Mesothelial cell of epicardium (in vitro differentiated cells): ENCODE measurements at places on chromosomes 4 and X. TPM values are rescaled to one million over a fixed set of nuclear protein-coding genes. Genes with fewer than 3 reads are reported as not detected.

GYPE gene
- not detected in 3 replicates for total RNA-seq

FSTL5 gene
- 0.04 to 0.16 TPM (median 0.09 TPM) in 3 replicates for total RNA-seq

KLHL15 gene
- total RNA-seq: 21.9 to 23.8 TPM (median 22.2 TPM) in 3 replicates

- H3K36me3 ChIP-seq: peaks cover 8% of the 10 kb centered on the region
- peaks cover 47% of the 10 kb centered on the region for H3K4me1 ChIP-seq
- no peak for DNase-seq
- H3K4me3 ChIP-seq: no peak overlapping the region
Observed at GRCh38 chr4:2871911-2872310, 28.3 kb downstream of the ADD1 start.

DNA sequence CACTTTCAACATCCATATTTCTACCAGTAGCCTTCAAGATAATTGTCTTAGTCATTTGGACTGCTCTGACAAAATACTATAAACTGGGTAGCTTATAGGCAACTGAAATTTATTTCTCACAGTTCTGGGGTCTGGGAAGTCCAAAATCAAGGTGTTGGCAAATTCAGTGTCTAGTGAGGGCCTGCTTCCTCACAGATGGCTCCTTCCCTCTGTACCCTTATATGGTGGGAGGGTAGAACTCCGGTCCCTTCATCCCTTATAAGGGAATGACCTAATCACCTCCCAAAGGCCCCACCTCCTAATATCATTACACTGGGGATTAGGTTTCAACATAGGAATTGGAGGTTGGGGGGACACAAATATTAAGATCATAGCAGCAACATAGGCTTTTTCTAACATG is 7.4 kb upstream of the TBC1D25 start:
- H3K27me3 ChIP-seq: no peaks in the 10 kb centered on the region
- H3K27ac ChIP-seq: no peak overlapping the region
- H3K36me3 ChIP-seq: peaks cover 10% of the 10 kb centered on the region
- no peak for DNase-seq

DNA sequence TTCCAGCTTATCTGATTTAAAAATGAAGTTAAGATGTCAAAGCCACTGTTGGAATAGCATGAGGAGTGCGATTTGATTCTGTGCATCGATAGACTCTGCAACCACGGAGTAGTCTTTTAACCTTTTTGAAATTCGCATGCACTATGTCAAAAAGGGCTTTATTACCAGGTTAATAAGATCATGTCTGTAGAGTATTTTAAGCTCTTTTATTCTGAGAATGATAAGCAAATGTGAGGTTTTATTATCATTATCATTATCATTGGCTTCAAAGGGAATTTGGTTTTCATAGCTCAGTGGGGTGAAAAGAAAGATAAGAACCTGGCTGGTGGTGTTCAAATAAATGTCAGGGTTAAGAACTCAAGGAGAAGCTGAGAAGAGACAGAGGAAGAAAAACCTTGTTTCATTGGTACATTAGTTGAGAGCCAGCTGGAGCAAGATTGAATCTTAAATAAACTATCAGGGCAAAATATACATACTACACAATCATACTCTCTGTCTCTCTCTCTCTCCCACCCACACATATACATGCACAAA is 102.6 kb downstream of the MMRN1 start:
- H3K27me3 ChIP-seq: peaks cover 15% of the 10 kb centered on the region
- no peaks in the 10 kb centered on the region for H3K36me3 ChIP-seq
- no peak overlapping the region for H3K27ac ChIP-seq
- no peak for DNase-seq
- no peak overlapping the region for H3K4me3 ChIP-seq

DNA sequence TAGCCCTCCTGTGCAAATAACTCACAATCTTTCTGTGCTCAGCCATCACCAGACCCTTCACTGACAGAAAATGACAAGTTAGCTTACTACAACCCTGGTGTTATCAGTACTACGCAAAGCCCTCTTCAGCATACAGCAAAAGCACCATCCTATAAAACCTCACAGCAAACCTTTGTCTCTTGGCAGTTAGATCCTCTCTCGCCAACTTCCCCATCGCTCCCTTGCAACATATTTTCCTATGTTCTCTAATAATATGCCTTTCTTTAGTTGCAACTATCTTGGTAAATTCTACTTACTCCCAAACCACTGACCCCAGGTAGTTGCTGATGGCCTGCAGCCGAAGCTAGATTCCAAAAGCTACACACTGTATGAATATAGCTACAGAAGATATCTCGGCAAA is 856.9 kb upstream of the FRG1 start:
- H3K4me1 ChIP-seq: no peaks in the 10 kb centered on the region
- DNase-seq: no peak
- H3K27me3 ChIP-seq: no peaks in the 10 kb centered on the region
- H3K4me3 ChIP-seq: no peak overlapping the region
- no peak overlapping the region for H3K27ac ChIP-seq
